GM13977 (cell line): ENCODE measurements at places on chromosomes 11 and 22.

DNA sequence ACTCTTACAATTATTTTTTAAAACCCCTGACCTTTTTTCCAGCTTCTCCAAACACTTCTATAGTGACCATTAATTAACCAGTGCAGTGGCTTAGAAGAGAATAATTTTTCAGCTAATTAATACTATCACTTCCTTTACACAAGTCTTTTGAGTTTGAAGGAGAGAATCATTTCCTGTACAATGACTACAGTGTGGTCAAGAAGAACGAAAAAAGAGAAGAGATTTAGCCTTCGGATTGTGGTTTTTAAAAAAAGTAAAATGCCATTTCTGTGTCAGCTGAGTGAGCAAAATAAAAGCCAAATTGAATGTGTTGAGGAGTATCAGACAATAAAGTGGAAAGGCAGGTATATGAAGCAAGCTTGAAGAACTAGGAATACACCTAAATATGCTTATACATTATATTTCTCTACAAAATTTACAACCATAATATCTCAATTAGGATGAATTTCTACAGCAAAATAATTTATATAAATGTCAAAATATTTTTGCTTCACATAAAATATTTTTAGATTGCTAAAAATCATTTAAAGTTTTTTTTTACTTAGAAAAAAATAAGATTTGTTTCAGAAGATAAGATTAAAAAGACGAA is 1155.2 kb upstream of the CNTN5 start:
- DNase-seq: no peak

DNA sequence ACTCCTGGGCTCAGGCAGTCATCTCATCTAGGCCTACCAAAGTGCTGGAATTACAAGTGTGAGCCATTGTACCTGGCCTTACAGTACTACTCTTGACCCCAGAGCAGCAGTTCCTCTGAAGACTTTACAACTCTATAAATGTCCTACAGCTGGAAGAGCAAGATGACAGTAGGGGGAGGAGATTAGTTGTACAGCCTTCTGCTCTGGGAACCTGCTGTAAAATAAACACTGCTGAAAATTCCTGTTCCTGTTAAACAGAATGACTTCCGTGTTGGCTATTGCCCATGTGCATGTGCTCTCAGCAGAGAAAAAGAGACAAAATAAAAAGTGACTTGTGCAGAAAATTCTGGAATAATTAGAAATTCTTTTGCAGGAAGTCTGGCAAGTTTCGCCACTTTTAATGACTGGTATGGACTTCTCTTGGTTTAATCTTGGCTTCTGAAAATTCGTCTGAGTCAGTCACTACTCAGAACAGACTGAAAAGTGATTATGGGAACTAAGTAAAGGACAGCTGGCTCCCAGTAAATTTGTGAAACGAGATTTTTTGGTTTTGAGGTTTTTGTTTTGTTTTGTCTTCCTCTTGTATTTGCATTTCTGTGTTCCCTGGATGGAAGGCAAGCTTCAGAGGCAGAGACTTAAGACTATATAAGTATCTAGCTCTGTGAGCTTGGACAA is 955.7 kb downstream of the DLG2 start:
- DNase-seq: no peak

DNA sequence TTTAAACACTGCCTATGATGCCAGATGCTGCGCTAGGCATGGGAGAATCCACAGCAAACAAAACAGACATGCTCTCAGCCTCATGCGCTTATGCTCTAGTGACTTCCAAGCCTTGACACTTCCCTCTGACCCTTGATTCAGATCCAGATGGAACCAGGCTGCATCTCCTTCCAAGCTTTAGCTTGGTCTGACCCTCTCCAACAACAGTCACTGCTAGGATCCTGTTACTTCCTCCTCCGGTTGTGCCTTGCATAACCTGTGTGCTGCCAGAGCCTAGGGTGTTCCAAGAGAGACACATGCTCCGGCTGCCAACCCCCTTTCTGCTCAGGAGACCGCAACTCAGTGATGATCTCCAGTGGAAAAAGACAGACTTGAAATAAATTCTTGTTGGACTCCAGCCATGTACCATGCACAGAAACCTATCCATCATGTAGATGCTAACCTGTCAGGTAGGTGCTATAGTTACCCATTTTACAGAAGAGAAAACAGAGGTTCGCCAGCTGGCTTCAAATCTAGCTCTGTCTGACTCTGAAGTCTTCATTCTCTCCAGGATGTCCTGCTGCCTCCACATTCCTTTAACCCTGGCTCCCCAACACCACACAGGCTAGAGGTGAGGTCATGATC is 136.3 kb upstream of the TEAD1 start:
- DNase-seq: no peak

GRCh38 chr11:12009617-12010321 is 1.3 kb upstream of the DKK3 start:
- DNase-seq: peak; percentile 18

- peak; percentile 70 for DNase-seq
Measured at GRCh38 chr11:134139873-134140331, 71.0 kb downstream of the JAM3 start.

GRCh38 chr11:46315033-46315738 is 32.1 kb upstream of the DGKZ start:
- peak; percentile 89 for DNase-seq

GRCh38 chr22:49458708-49459099 is 369.0 kb downstream of the BRD1 start:
- no peak for DNase-seq
